ENCODE measurements at places on chromosomes 1 and 21.

GRCh38 chr1:28286111-28286510 lies 26.8 kb downstream of the SESN2 start:
- DNase-seq, result peak; percentile 34

- no peak for DNase-seq
These were observed 7.8 kb upstream of the CDC20 start for GRCh38 chr1:43350976-43351375.

DNA sequence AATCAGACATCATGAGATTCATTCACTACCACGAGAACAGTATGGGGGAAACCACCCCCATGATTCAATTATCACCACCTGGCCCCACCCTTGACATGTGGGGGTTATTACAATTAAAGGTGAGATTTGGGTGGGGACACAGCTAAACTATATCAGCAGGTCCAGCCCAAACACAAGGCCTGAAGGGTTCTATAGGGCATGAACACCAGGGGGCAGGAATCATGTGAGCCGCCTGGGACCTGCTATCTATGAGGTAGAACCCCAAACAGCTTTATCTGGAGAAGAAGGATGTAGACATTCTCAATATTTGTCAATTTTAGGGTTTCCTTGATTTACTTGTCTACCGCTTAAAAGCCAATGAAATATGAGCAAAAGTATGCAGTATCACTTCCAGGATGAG lies 294.9 kb upstream of the DEPDC1 start:
- no peak for DNase-seq

DNA sequence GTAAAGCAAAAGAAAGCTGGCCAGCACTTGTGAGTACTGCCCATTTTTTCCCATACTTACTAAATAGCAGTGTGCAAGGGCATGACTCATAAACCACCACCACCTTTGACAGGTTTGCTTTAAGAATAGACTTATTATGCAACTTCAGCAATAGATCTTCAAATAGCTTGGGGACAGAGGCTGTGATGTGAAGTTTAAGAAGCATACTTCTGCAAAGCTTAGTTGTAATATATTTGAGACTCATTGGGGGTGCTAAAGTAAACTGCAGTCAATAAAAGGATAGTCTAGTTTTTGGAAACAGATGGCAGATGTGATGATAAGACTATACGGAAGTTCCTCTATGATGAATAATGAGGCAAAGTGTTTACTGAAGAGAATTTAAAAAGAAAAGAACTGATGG lies 210.0 kb downstream of the PLA2G4A start:
- DNase-seq, result peak; percentile 77
